ENCODE measurements at places on chromosomes 13 and 19.

GRCh38 chr19:9205501-9206113, 13.8 kb downstream of the OR7D4 start:
- DNase-seq: peak; percentile 34

GRCh38 chr13:18628428-18628827, 553.2 kb downstream of the TUBA3C start:
- DNase-seq: no peak

DNA sequence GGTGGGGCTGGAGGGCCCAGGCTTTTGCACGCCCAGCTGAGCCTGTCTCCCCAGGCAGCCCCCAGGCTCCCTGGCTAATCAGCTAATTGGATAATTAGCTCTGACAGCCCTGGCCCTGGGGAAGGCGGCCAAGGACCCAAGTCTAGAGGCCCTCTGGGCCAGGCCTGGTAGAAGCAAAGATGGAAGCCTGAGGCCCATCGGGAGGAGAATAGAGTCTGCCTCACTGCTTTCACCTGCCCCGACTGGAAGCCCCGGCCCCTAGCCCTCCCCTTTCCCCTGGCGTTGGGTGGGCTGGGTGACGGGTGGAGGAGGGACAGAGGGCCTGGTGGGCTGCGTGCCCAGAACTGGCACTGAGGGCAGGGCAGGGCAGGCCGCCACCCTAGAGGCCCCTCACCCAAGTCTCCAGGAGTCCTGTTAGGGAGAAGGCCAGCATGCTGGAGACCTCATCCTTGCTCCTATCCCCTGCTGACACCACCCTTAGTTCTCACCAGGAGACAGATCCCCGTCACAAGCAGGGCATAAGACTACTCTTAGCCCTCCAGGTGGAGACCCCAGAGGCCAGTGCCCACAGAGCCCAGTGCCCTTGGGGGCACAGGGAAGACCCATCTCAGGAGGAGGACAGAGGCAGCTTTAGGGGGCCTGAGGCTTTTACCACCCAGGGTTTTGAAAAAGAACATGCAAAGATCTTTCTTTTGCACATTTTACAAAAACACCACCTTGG, 12.0 kb downstream of the LYL1 start:
- no peak for DNase-seq

- DNase-seq: no peak
These were observed 938.9 kb upstream of the PRR20A start for GRCh38 chr13:56201834-56202233.

DNA sequence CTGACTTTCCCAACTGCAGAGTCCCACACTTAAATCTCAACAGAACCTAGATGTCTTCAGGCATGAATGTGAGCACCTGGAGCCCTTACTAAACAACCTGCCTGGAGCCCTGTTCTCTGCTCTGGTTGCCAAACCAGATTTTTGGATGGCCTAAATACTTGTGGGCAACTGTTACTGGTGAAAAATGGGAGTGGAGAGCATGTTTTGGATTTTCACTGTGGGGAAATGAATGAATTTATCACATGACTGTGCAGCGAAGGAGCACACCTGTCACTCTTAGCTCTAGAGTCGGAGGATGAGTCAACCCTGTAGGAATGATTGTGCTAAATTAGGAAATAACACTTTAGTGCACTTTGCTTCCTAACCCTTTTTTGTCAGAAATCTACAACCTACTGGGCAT, 30.3 kb downstream of the SHISA2 start:
- DNase-seq: no peak

DNA sequence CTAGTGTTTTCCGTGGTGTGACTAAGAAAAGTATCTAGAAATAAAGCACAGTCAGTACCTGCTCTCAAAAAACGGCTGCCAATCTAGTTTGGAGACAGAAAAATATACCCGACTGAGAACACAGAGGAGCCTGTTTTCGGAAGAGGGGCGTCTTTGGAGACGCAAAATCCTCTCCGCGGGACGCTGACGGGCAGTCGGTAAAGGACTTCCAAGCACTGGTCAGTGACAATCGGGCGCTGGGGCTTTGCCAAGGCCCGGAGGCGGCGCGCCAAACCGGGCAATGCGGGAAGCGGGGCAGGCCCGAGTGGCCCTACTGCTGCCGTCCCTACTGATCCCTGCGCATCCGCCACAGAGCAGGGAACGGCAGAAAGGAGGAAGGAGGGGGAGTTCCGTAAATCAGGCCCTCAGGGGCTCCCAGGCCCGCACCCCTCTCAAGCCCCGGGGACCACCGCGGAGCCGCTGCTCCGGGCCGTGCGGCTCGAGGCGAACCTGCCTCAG, 588 bp upstream of the DPY19L3 start:
- no peak for DNase-seq

- no peak for DNase-seq
These were observed 4.0 kb upstream of the ASPDH start for GRCh38 chr19:50517704-50518075.

DNA sequence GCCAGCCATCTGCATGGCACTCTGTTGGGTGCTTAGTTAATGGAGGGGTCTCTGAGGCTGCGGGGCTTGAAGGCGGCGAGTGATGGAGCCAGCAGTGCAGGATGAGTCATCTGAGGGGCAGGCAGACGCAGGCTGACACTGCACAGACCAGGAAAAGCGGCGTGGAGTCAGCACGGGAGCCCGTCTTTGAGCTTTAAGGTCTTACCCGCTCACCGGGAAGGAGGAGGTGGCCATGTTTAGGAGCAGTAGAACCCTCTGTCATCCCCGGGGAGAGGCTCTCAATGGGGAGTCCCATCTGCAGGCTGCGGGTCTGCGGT, 13.1 kb downstream of the NAXD start:
- no peak for DNase-seq

GRCh38 chr13:30735025-30735871, at the start of gene ALOX5AP:
TSS of gene ALOX5AP (plus strand) at chr13:30735543. CDS start at chr13:30735606, 63 bp downstream.
- DNase-seq: no peak

- DNase-seq: no peak
These were observed 32.2 kb upstream of the FBL start for GRCh38 chr19:39878398-39878797.

DNA sequence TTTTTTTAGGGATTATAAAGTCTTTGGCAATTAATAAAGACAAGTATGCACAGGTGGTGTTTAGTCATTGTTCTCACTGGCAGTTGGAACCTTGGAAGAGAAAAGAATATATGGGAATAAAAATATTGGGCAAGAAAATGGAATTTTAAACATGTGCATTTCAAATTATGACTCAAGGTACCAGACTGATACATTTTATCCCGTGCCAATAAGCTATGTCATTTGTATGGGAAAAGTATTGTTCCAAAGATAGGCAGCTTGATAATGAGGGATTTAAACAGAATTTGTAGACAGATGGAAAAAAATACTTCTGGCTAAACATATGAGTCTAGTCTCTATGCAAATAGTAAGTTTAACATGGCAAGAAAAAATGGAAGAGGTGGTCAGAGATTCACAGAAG, 169.5 kb upstream of the UFM1 start:
- DNase-seq: no peak

- DNase-seq: no peak
These were observed 58.9 kb downstream of the ERICH4 start for GRCh38 chr19:41501854-41502253.

Data from stimulated activated CD8-positive, alpha-beta memory T cell treated with anti-CD3 and anti-CD28 coated beads, Interleukin-7, amount 100 ng/mL, for 4 hours (primary cell).